ENCODE measurements at places on chromosomes 7 and 10.

DNA sequence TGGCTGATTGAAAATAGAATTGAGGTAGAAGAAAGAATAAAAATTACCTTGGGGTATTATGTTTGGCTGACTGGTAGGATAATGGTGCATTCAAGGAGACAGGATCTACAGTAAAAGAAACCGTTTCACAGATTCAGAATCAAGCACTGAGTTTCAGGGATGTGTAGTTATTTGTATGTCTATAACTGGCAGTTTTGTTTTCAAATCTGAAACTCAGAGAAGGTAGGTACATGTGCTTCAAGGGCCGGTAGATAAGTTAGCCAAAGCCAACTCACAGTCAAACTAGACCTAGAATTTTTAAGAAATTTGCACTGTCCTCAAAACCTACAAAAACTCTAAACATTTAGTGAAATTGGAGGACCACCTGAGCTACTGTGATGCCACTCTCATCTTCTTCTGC is 191.5 kb downstream of the FOXP2 start:
- no peak for DNase-seq

- DNase-seq = no peak
These were observed 36.2 kb downstream of the GOT1 start for GRCh38 chr10:99394256-99394655.

GRCh38 chr10:126668505-126668904 is 2.0 kb downstream of the C10orf90 start:
- DNase-seq = no peak

GRCh38 chr10:16999665-17000451 is 129.8 kb downstream of the CUBN start:
- DNase-seq = no peak

- DNase-seq = no peak
These were observed at the start of gene ELN for GRCh38 chr7:74027683-74028320. Gene ELN (plus strand): TSS chr7:74028173. CDS start chr7:74028188, 15 bp downstream.

- DNase-seq = no peak
These were observed 398.5 kb upstream of the AKR1E2 start for GRCh38 chr10:4427532-4427931.

DNA sequence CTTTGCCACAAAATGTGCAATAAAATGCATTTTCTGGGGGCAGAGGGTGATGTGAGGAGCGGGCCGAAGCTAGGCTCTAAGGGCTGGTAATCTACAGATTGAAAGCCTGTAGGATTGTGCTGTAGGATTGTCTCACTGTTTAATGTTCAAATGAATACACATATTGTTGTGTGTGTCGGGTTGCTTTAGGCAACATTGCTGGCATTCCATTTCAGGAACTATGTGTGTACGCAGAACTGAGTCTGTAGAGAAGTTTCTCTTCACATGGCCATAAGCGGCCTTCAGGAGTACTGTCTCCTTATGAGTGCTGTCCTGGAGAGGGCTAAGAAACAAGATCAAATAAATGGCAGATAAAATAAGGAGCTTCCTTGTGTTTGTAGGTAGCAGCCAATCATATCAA is 540.2 kb downstream of the GATA3 start:
- no peak for DNase-seq

DNA sequence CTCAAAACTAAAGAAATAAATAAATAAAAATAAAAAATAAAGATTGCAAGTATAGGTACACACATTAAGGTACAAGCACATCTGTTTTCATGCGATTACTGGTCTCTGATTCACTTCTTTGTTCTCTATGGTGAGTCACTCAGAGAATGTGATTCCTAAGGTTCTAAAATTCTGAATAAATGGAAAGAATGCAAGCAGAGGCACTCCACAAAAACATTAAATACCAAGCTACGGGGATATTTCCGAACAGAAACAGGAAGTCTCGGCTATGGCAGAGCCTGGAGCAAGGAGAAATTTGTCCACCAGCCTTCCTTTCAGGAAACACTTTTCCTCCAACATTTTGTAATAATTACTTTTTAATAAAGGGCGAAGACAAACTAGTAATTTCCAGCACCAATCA is 1.4 kb downstream of the VOPP1 start:
- no peak for DNase-seq

- DNase-seq = no peak
These were observed 417.1 kb downstream of the SUGCT start for GRCh38 chr7:40551685-40552576.

DNA sequence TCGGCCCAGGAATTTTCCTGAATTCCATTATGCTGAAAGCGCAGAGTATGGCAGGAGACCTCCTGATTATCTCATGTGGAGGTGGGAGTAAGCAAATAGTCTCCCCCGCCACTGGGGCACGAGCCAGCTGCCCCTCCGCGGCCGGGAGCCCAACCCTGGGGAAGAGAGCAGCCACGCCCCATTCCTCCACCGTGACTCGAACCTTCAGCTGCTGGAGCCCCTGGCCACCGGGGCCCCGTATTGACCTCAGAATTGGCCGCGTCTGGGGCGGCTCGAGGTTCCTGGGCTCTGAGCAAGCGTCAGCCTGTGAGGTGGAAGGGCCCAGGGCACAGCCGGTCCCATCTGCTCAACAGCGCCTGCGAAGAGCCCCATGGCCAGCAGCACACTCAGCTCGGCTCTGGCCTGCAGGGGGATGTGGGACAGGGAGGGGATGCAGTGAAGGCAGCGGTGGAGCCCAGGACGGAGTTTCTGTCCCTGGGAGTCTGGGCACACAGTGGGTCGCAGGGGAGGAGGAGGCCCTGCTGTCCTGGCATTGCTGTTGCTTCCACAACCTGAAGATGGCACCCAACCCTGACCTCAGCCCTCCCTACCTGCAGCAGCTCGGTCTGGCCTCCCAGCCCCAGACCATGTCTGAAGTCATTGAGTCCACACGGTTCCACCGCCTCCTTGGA is 97.8 kb downstream of the CHST15 start:
- no peak for DNase-seq

DNA sequence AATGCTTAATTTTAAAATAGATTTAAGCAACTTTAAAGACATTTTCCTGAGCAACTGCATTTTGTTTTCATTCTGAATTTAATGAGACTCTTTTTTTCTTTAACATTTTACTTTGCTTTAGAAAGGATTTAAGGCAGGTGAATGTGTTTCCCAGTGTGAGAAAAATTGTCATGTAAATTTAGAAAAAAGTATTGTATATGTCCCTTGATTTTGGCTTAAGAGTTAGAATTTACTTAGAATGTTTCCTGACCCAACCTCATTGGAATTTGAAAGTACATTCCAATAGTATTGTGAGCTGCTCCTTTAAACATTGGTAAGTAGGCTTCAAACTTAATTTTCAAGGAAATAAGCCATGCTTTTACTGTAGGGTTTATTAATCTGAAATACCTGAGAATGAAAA is 110.2 kb downstream of the PTEN start:
- no peak for DNase-seq

DNA sequence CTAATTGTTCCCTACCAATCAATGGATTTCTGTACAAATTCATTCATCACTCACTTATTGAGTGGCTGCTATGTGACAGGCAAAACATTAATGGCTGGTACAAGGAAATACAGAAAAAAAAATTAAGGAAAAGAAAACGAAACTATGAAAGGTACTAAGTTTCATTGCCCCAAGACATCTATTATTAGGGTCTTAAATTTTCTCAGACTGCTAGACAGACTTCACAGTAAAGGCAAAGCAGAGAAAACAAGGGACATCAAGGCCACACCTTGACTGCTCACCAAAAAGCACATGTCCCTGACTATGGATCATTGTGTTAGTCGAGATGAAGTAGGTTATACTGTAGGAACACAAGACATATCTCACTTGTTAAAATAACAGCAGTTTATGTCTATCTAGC is 36.5 kb downstream of the DGKI start:
- DNase-seq = no peak

DNA sequence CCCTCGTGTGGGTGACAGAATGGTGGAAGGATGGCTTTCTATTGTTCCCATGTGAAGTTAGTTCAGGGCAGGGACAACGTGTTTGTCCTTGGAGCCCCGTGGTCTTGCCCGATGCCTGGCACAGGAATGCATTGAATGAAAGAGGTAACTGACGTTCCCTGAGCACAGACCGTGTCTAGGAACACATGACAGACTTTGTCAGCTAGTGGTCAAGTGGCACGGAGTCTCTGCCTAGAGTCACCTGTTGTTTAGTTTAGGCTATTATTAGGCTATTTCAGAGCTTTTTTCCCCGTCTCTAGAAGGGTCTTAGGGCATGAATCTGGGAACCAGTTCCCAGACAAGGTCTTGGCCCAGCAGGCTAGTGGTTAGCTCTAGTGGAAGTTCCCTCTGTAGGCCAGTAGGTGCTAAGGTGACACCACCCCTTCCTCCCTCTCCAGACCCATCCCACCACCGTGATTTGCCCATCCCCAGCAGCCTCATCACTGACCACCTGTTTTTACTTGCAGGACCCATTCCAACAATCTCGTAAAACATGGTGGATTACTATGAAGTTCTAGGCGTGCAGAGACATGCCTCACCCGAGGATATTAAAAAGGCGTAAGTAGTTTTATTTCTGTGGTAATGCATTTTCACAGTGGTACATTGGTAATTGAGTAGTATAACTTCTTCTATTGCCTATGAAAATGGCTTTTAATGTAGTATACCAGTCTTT is 21.4 kb downstream of the DNAJB6 start:
- DNase-seq = no peak

- DNase-seq = no peak
These were observed 185.6 kb upstream of the LRGUK start for GRCh38 chr7:133941496-133941895.

DNA sequence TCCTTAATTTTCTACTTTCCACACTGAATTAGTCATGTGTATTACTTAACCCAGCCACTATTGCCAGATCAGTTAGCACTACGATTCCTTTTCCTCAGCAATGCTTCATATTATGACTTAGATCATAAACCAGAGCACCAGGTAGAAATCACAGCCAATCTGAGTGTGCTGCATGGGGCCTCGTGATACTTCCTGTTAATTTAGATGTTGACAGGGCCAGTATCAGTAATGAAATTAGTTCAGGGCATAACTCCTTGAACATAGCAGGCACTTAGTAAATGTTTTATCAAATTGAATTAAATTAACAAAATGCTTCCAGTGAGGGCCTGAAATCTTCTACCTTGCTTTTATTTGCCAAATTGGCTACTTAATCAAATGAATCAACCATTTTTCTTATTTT is 169.3 kb upstream of the LRGUK start:
- DNase-seq = no peak

DNA sequence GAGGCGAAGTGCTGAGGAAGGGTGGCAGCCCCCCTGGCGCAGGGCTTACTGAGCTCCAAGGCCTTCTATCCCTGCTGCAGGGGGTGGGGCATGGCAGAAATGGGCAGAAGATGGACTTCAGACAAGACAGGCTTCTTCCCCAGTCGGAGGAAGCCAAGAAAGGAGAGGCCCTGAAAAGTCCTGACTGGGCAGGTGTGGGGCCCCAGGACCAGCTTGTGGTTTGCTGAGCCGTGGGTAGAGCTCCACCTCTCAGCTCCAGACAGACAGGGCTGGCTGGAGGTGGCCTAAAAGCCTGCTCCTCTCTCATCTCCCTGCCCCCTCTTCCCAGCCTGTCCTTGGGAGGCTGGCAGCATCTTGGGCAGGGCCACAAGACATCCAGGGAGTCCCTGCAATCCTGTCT is 67.7 kb downstream of the C10orf105 start:
- DNase-seq = no peak

- no peak for DNase-seq
These were observed 87.6 kb upstream of the GNAI1 start for GRCh38 chr7:80047032-80047431.

GRCh38 chr7:128210036-128210347 is 31.1 kb upstream of the LEP start:
- DNase-seq = no peak

DNA sequence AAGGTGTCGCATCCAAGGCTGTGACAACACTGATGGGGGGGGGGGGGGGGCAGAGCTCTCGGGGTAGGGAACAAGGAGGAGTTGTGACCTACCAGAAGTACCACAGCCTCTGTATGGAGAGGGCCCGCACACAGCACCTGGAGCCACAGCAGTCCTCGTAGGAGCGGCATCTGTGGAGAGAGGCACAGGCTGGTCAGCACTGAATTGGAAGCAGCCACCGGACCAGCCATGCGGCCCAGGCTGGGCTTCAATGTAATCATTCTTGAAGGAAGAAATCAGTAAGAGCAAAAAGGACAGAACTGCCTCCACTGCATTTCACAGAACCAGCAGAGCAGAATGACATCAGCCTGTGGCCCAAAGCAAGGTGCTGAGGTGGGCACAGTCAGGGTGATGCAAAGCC is 74.8 kb downstream of the VOPP1 start:
- no peak for DNase-seq

DNA sequence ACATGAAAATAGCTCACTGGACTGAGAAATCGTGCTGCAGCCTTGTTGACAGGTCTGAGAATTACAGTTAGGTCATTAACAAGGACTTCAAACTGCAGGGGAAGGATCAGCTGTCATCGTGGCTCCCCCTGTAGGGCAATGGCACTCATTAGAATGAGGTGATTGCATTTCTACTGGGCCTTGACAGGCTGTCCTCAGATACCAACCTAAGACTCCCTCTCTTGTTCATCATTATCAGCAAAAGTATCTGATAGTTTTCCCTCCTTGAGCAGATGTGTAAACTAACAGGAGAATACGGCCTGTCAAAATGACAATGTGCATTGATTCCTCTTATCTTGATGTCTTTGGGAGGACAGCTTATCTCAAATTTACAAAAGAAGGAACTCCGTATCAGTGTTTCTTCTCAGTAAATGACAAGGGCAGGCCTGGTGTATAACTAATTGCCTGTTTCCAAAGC is 648.5 kb upstream of the LRRN3 start:
- DNase-seq = no peak

GRCh38 chr10:79321951-79322350 is 25.3 kb upstream of the PPIF start:
- no peak for DNase-seq

DNA sequence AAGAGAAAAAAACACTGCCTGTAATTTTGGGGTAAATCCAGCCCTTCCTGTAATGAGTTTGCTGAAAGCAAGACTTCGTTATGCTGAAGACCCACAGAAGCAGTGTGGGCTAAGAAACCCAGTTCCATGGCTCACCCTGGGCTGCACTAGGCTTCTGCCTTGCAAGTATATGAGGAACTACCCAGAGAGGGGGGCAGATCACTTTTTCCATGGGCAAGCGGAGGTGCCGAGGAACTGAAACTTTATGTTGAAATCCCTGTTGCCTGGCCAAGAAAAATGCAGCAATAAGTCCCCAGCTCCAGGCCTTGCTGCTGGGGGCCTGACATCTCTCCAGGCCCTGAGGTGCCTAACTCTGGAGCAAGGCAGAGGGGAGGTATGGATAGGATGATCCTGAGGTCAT is 8.5 kb downstream of the RASSF4 start:
- DNase-seq = no peak

DNA sequence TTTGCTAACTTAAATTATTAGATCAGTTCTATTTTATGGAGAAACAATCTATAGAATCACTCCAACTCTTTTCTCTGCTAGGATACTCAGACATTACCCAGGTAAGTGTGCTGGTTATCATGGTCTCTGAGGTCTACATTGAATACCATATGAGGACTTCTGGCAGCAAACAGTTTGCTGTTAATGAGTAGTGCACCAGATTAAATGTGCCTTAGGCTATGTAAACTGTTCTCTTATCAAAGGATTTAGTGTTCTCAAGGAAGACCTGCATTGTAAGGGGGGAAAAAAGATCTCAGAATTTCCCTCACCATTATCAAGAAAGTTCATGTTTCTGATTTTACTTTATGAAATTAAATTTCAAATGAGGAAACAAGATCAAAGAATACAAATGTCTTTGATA is 107.5 kb downstream of the ITGB8 start:
- DNase-seq = no peak
